ENCODE measurements at places on chromosomes 16 and 17.

DNA sequence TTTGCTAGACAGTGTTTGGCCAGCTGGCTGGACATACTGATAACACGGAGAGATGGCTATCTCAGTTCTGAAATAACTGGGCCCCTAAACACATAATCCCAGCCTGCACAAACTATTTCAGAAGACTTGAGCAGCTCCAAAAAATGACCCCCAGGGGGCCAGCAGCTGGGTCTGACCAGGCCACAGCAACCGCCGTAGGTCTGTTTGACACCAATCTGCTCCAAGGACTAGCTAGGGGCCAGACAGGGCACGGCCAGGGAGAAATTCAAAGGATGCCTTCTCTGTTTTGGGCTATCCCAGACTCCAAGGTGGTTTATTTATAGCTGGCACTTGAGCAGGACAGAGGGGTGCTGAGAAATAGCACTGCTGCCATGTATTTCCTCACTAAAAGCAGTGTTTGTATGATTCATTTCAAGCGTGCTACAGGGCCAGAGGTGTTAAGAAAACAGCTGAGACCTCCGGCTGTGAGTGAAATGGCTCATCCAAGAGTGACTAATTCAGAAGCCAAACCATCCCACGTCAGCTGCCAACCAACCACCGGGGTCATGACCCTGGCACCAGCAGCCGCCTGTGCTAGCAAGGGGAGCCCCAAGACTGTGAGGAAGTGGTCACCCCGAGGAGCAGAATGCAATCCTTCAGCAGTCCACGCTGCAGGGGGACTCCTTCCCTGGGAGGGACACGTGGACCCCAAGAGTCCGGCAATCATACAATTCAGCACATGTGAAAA is 5.7 kb downstream of the GGA2 start:
- DNase-seq: no peak

DNA sequence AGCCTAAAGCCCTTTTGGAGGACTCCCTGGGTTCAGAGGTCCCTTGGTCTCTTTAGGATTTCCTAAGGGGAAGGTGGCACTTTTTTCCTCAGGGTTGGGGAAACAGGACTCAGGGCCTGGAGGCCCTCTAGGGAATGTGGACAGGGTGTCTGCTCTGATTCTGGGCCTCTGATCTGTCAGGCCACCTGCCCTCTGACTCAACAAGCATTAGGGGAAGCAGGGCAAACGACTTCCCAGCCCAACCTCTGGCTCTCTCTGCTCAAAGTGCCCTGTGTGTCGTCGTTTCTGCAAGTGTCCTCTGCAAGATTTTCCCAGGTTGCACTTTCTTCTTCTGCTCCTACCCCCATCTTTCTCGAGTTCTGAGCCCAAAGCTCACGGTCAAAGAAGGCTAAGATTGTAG is 6.6 kb upstream of the IGFBP4 start:
- DNase-seq: no peak

DNA sequence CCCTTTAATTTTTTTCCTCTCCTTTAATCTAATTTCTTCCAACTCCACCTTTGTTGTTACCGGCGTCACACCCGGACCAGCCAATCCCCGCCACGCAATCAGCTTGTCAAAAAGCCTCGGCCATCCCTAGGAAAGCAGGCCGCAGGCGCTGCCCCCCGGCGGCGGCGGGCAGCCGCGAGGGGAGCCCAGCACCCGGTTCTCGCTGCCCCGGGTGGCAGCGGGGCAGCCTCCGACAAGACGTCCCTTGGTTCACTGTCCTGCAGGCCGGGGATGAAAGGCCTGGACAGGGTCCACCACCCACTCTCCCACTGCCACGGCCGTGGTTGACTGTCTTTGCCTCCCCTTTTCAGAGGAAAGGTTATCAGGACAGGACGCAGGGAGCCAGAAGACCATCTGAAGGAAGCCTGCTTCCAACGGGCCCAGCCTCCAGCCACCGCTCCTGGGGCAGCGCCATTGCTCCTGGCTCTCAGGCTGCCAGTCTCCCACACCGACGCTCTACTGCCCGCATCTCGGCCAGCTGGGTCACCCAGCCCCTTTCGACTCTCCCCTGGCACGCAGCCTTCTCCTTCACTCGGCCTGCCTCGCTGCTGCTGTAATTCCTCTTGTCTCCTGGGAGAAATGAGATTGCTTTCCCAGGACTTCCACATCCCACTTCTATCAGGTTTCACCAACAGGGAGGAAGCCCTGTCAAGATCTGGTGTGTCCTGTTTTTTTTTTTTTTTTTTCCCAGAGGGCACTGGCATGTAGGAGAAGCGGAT is 2.8 kb upstream of the UBTF start:
- no peak for DNase-seq

GRCh38 chr16:85767531-85767930 is 16.6 kb upstream of the C16orf74 start:
- no peak for DNase-seq

GRCh38 chr16:87636050-87636684 is 33.9 kb downstream of the JPH3 start:
- DNase-seq: no peak

DNA sequence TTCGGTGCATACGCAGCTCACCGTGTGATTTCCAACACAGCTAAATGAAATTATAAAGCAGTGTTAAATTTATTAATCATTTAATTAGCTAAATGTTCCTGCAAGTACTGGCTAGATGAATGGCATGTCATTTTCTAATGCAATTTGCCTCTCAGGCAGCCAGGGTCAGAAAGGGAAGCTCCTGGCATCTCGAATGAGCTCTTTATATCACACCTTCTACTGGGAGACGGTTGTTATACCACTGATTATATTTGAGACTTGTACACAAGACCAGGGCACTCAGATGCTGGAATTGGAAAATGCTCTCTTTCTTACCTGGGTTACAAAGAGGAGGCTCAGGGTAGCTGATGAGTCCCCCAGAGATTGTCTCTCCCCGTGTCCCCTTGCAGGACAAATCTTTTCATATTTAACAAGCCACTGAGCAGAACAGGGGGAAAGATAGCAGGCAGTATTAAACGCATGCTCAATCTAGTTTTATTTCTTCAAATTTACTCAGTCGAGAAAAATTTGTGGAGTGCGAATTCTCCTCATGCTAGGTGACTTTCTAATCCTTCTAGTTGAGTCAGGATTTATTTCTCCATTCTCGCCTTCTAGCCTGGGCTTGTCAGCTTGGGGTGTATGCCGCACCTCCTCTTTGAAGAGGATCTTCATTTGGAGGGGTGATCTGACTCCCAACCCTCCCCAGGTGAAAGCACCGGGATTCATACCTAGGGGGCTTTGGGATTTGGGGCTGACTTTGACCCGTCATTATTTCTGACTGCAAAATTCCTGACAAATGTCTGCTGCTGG is 441.1 kb downstream of the MAF start:
- no peak for DNase-seq

- DNase-seq: no peak
Observed at GRCh38 chr17:62781356-62781755, 26.8 kb downstream of the MARCHF10 start.

GRCh38 chr17:72432143-72432621 is 311.4 kb downstream of the SOX9 start:
- DNase-seq: no peak

DNA sequence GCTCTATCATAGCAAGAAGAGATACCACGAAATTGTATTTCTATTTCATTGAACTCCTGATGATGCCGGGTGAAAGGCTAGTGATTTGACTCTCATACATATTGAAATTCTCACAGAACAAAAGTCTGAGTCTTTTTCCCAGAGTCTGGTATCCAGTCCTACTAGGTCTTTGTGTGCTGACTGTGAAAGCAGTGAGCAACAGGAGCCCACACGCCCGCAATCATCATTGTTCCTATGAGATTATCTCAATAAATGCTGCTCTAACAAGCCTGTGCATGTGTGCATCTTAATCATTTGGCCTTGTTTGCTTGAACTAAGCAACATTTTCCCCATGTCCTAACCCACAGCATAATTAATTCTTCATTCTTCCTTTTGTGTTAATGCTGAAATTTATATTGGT is 1466.0 kb downstream of the CDH11 start:
- no peak for DNase-seq

- DNase-seq: no peak
Observed at GRCh38 chr17:52064791-52065211, 93.7 kb downstream of the CA10 start.

GRCh38 chr17:76142039-76142584 is 1.1 kb upstream of the FOXJ1 start:
- no peak for DNase-seq

DNA sequence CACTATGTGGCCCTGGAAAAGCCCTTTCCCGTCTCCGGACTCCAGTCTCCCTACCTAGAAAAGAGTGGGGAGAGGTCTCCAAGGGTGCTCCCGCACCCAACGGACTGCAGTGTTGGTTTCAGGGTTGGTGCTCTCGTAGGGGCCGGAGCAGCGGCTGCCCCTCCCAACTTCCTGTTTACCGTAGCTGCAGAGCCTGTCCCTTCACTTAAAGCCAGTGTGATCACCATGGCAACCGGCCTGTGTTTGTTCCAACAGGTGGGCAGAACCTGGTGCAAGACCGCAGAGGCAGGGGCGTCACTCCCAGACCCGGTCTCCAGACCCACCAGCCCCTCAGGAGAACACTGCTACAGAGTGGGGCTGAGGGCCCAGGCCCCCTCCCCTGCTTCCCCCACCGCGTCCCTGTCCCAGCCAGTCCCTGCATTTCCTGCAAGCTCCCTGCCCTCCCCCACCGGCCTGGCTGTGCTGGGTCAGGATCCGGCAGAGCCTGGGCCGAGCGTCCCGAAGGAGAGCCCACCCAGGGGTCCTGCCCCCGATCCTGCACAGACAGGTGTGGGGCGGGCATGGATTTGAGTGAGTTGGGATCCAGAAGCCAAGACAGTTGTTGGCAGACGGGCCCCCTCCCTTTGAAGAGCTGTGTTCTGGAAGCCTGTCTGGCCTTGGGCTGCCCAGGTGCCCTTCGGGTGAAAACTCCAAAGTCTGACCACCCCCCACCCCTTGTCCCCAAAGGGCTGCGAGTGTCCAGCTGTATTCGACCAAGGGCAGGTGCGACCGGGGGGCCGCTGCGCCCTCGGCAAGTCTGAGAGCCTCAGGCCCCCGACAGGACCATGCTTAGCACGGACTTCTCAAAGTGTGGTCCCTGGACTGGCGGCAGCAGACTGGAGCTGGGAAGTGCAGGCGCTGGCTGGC is 1.5 kb upstream of the BAIAP3 start:
- DNase-seq: no peak

GRCh38 chr16:85416228-85417109 is 196.7 kb upstream of the GSE1 start:
- DNase-seq: no peak

DNA sequence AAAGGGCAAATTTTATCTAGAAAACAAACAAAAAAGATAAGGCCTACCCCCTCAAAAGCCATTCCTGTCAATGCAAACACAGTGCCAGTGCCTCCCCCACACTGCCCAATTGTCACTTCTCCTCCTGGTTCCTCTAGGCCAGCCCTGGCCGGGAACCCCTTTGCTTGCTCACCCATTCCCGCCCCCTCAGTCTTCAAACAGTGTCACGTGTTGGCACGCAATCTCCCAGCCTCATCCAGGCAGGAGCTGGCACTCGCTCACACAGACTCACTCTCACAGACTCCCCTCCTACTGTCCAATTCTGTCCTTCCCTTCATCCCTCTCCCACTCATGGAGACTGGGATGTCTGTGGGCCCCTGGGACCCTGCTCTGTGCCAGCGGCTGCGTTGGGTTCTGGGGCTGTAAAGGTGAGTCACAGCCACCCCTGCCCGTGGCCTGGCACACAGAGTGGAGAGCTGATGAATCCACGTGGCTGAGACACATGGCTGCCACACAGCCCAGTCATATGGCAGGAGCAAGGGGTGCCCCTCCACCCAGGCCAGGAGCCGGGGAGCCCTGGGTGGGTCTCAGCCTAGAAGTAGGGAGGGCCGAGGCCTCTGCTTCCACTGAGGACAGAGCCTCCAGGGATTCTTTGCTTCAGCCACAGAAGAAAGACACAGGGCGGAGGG is 54.8 kb downstream of the VAC14 start:
- DNase-seq: no peak

DNA sequence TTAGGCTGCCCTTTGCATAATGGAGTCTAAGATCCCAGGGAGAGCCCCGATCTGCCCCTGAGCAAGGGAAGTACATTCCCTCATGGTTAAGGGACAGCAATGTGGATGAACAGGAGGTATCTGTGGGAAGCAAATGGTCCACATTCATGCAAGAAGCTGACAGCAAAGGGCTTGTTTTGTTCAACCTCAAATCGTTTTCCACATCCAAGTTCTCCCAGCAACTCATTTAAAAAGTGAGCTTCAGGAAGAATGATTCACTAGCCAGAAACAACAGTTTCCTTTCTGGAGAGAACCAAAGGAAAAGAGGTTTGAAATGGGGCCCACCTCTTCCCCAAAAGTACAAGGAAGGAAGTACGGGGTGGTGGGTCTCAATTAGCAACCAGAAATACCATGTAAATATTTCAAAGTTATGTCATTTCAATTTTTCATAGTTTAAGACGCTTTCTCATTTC is 9.4 kb downstream of the HSPB9 start:
- no peak for DNase-seq

DNA sequence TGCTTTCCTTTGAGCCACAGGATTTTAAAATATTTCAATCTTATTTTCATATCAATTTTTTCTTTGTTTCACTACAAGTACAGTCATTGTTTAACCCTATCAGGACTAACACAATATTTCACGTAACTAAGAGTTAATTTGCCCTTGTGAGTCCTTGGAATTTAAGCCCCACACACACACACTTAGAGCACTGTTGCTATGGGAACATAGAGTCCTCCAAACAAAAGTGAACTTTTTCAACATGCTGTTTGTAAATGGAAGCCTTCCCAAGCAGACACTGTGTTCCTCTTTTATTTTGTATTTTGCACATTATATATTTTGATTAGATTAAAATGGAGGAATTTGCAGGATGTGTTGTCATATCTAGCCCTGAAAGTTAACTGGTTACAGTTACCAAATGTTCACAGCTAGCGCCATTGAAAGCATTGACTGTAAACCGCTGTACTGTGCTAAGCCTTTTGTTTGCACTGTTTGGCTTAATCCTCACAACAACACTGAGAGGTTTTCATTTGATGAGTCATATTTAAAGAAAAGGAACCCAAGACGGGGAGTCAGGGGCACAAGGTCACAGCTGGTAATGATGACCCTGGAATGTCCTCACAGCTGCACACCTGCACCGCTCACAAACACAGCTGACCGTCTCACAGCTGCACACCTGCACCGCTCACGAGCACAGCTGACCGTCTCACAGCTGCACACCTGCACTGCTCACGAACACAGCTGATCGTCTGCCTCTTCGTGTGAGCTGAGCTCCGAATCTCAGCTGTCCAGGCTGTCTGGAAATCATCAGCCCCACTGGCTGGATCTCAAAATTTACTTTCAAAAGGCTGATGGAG is 6.3 kb downstream of the HSBP1 start:
- no peak for DNase-seq

GRCh38 chr16:54171626-54172537 is 114.7 kb downstream of the IRX3 start:
- no peak for DNase-seq
